ENCODE measurements at places on chromosomes 12 and 14.

DNA sequence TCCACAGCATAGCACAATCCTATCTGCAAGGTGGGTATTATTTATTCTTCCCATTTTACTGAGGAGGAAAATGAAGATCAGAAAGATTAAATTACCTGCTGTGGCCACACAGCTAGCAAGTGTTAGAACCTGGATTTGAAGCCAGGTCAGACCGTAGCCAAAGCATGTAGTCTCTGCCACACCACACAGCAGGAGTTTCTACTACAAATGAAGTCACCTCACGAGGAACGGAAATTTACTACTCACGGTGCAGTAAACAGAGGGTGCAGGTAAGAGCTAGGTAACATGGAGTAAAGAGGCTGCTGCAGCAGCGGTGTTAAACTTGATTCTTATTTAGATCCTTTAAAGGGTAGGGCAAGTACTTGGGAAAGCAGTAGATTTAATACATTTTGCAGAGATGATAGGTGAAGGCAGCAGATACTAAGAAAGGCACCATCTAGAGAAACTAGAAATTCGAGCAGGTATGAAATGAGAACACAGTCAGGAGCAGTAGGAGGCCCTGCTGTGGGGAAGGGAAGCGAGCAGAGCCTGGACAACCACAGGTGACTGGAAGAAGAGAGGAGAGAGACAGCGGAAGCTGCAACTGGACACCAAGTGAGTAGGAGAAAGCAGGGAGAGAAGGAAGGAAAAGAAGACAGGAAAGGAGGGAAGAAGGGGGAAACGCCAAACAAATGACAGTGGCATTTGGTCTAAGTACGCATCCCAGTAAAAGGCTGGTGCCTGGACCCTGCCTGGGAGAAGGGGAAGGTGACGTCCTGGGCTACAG is 21.5 kb downstream of the SPTB start:
- no peak for DNase-seq

- no peak for DNase-seq
Observed at GRCh38 chr12:91182636-91183455, at the start of gene DCN. Gene DCN, minus strand, starts transcription at chr12:91182817. Its CDS starts 4,265 bp downstream, at chr12:91178552.

- no peak for DNase-seq
Observed at GRCh38 chr14:75875958-75876357, 105.8 kb downstream of the TGFB3 start.

DNA sequence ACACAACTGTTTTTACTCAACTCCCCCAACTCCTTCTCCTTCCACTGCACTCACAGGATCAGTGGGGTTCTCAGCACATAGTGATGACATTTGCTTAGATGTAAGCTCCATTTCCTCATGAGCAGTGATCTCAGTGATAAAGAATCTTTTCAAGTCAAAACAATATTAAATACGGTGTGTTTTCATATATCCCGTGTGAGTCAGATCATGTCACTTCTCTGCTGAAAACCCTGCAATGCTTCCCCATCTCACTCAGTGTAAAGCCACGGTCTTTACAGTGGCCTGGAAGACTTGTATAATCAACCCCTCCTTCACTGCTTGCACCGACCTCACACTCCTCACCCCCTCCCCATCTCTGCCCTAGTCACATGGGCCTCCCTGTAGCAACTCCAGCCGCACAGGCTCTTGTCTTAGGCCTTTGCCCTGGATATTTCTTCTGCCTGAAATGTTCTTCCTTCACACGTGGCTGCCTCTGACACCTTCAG is 149.7 kb upstream of the ARHGAP5 start:
- DNase-seq: no peak

GRCh38 chr12:24977060-24977459 is 28.2 kb upstream of the BCAT1 start:
- no peak for DNase-seq

GRCh38 chr12:111757361-111758119 is 9.2 kb upstream of the ALDH2 start:
- no peak for DNase-seq

GRCh38 chr12:85949253-85949652 is 75.2 kb downstream of the NTS start:
- no peak for DNase-seq

- no peak for DNase-seq
Observed at GRCh38 chr14:67167420-67168109, 21.7 kb upstream of the GARIN2 start.

GRCh38 chr12:124709722-124710687 is 142.6 kb upstream of the NCOR2 start:
- no peak for DNase-seq

DNA sequence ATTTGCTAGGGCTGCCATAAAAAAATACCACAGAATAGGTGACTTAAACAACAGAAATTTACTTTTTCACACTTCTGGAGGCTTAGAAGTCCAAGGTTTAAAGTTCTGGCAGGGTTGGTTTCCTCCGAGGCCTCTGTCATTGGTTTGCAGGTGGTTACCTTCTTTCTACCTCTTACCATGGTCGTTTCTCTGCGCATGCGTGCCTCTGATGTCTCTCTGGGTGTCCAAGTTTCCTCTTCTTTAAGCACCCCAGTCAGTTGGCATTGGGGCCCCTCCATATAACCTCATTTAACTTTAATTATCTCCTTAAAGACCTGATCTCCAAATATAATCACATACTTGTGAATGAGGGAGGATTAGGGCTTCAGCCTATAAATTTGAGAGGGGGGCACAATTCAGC is 103.2 kb downstream of the SLC15A5 start:
- no peak for DNase-seq

DNA sequence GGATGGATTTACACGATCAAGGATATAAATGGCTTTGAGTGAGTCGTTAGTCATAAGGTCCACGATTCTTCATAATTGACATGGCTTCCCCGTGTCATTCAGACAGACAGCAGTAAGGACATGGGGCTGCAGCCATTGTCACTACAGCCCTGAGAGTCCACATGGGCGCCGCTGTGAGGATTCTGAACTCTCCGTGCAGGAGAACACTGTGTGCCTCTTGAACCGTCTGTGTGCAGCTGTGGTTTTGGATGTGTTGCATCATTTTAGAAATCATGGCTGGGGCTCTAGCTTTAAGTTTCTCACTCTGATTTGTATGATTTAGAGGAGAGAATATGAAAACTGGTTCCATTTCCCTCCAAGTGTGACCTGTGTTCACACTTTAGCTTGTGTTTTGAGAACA is 47.2 kb downstream of the NPAS3 start:
- DNase-seq: no peak

GRCh38 chr12:56154246-56154771 is 1.9 kb downstream of the MYL6B start:
- no peak for DNase-seq

GRCh38 chr12:87801860-87802720 is 227.1 kb downstream of the C12orf50 start:
- DNase-seq: no peak

DNA sequence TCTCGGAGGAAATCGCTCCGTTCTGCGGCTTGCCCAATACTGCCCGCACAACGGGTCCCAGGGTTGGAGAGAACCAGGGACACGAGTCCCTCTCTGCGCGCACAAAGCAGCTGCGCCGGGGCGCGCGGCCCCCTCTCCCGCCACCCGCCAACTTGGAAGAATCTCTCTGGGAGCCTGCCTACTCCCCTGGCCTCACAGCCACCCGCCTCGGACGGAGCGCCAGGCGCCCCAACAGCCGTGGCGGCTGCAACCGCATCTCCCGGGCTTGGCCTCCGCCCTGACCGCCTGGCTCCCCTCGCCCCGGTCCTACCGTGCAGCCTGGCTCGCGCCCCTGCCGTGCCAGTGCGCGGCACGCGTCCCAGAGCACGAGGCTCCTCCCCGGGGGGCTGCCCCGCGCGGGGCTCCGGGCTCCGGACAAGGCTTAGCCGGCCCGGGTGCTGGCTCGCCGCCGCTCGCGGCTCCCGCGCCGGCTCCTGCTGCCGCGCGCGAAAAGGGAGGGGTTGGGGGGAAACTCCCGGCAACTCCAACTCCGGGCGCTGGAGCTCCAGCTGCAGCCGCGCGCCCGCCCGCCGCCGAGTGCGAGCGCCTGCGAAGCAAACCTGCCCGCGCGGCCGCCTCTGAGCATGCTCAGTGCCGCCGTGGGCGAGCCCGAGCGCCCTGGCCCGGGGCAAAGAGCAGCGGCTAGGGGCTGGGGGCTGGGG is at the start of gene STXBP6:
Gene STXBP6, minus strand, starts transcription at position 580 of the 701 bp plus-strand sequence. CDS start 75,329 bp downstream, outside the sequence.
- DNase-seq: no peak

DNA sequence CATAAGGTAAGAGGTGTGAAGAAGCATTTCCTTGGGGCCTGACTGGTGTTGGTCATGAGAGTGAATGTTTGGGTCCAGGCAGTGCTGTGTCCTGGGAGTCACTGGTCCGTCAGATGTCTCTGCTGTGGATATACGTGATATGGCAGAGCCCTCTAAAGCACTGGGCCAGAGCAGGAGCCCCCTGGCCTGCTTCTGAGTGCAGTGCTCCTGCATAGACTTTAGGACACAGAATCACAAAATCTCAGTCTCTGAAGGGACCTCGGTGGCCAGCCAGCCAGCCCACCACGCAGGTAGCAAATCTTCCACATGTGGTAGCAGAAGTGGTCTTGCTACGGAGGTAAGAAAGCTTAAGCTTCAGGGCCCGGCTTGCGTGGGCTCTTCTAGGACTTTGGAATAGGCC is 18.5 kb upstream of the AQP2 start:
- no peak for DNase-seq

GRCh38 chr12:2675776-2676175 is 119.0 kb upstream of the FKBP4 start:
- DNase-seq: no peak

DNA sequence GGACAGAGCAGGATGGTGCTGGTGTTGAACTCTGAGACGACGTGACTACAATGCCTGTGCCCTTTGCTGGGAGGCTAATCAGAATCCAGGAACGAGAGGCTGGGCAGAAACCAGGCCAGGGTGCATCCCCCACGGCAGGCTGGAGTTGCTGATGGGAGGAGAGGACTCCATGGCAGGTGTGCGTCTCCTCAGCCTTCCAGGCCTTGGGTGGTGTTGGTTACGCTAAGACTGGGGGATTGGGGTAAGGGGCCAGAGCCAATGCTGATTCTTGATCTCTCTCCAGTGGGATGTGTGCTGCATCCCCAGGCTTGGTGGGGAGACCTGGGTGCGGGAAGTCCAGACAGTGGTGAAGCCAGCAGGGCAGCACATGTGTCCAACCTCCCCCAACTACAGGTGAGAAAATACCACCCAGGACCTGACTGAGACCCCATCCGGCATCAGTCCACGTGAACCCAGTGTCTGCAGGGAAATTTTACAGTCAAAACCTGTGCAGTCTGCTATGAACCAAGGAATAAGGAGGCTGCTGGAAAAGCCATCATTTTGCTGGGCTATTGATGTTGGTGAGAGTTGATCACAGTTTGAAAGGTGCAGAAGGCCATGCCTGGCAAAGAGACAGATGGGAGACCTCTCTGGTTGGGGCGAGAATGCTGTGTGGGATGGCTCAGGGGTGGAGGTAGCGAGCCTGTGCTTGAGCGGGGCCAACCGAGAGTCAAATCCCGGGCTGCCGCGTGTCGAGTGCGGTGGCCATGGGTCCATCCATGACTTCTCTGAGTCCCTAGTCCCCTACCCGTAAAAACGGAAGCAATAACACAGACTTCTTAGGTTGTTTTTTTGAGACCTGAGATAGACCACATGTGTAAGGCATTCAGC is 89.8 kb downstream of the NTF3 start:
- no peak for DNase-seq

DNA sequence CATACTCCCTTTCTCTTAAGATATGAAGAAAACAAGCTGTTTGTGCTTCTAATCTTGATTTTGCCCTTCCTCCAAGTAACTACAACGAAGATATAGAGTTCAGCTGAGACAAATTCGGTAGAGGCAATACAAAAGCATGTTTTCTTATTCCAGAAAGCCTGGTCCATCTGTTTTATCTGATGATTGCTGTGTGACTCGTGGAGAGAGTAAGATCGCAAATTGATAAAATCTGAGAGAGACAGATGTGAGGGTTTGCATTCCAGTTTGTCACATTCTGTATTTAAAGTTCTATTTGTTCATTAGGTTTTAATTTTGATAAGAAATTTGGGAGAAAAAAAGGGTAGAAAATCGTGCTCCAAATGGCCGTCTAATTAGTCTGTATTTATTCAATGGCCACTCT is 192.1 kb downstream of the CPNE8 start:
- DNase-seq: no peak

- DNase-seq: no peak
Observed at GRCh38 chr12:20366776-20367409, 1.4 kb upstream of the PDE3A start.

- no peak for DNase-seq
Observed at GRCh38 chr12:32148372-32148771, 41.7 kb downstream of the BICD1 start.

- DNase-seq: no peak
Observed at GRCh38 chr12:118315821-118316220, 56.9 kb downstream of the TAOK3 start.

- DNase-seq: no peak
Observed at GRCh38 chr12:94143951-94144350, 4.4 kb upstream of the PLXNC1 start.

DNA sequence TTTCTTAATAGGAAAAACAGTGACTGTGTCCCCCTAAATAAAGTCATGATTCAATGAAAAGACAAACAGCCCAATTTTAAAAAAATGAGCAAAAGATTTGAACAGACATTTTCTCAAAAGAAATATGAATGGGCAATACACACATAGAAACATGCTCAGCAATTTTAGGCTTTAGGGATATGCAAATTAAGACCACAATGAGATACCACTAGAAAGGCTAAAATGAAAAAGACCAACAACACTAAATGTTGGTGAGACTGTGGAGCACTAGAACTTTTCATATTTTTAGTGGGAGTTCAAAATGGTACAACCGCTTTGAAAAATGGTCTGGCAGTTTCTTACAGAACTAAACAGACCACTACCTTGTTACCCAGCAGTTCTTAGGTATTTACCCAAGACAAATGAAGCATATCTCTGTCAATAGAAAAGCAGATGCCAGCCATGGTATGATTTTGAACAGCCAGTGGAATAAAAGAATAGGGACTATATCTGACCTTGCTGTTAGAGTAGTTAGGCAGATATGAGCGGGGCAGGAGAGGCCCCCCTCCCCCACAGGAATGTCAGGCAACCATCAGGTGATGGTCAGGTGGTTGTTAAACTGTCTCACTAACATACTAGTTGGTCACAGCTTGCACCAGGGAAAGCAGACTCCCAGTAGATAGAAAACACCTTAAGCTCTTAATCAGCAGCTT is 108.8 kb downstream of the PRKCH start:
- no peak for DNase-seq

- DNase-seq: no peak
Observed at GRCh38 chr12:119788786-119789185, 88.3 kb downstream of the CIT start.

GRCh38 chr14:61151251-61151650 is 129.9 kb downstream of the TMEM30B start:
- no peak for DNase-seq

GRCh38 chr14:71498212-71498611 is 434.0 kb upstream of the RGS6 start:
- no peak for DNase-seq

DNA sequence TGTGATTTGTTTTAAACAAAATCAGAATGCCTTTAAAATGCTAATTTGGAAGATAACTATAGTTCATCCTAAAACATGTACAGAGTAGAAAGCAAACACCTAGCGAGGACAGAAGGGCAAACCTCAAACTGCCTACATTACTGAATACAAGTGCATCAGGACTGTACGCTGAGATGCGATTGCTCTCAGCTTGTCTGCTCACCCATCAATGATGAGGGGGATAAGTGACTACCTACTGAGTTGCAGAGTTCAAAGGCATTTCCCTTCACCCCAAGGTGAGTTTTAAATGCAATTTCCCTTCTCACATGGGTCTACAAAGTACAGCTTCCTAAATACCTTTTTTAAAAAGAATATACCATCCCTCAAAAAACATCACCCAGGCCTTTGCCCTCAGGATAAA is 52.9 kb downstream of the PHLDA1 start:
- no peak for DNase-seq
